Left hindlimb (tissue), 1 donor: ENCODE measurements at places on chromosomes 6 and 20.

DNA sequence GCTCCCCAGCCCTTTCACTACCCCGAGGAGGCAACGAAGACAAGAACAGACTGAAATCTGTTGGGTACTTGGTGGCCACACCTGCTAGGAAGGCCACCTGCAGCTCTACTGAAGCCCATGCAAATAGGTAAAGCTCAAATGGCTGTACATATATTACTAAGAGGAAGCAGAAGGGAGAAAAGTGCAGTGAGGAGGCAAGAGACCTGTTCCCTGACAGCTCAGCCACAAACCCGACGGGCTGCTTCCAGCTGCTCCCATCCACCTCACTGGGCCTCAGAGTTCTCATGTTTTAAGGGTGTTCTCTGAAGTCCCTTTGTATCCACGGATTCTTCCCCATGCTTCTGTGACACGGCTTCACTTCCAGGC lies 24.6 kb downstream of the TRAM2 start:
- DNase-seq = no peak

DNA sequence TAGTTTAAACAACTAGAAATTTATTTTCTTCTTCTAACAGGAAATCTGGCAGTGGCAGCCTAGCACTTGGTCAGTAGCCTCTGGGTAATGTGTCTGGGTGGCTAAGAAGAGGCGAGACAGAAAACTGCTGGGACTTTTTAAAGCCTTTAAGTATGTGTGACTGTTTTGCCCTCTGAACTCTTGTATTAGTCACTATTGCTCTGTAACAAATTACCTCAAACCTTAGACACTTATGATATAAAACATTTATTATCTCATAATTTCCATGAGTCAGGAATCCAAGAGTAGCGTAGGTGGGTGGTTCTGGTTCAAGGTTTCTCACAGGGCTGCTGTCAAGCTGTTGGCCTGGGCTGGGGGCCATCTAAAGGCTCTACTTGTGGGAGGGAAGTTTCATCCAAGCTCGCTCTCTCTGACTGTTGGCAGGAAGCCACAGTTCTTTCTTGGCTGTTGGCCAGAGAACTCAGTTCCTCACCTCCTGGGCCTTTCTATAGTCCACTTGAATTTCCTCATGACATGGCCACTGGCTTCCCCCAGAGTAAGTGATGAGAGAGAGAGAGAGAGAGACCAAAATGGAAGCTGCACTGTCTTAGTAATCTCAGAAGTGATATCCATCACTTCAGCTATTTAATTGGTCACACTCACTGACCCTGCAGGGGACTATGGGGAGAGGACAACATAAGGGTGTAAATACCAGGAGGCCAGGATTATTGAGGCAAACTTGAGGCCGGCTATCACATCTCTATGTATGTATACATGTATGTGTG lies 17.4 kb upstream of the TBC1D22B start:
- peak; percentile 91 for DNase-seq

- no peak for DNase-seq
Measured at GRCh38 chr6:150167479-150167873, 24.6 kb downstream of the PPP1R14C start.

GRCh38 chr6:160085713-160086505 lies 35.7 kb upstream of the SLC22A1 start:
- DNase-seq = no peak

GRCh38 chr6:143595251-143596036 lies 82.3 kb upstream of the PHACTR2 start:
- DNase-seq = no peak

- DNase-seq = no peak
Measured at GRCh38 chr20:19275038-19275629, 62.7 kb downstream of the SLC24A3 start.

DNA sequence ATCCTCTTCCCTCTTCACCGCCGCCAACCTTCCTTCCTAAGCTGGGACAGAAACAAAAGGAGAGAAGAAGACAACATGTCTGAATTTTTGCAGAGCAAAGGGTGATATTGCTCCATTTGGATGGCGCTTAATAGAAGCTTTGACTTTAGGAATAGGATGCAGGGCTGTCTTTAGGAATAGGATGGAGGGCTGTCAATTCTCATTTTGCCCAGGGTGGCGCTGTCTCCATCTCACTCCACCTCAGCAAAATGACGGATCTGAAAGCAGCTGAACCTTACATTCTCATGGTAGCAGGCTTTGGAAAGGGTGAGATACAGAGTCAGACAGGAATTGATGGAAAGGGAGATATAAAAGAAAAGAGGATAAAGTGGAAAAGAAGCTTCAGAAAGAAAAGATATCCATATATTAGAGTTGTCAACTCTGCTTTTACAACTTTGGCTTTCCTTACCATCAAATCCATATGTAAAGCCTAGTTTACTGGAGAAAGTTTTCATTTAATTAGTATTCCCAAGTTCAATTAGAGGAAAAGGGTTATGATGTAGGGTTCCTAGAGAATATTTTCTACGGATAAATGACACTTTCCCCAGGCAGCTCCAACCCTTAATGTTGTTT lies 2.4 kb downstream of the MTCL3 start:
- peak; percentile 39 for DNase-seq

- DNase-seq = no peak
Measured at GRCh38 chr20:52922436-52922835, 49.7 kb upstream of the TSHZ2 start.

DNA sequence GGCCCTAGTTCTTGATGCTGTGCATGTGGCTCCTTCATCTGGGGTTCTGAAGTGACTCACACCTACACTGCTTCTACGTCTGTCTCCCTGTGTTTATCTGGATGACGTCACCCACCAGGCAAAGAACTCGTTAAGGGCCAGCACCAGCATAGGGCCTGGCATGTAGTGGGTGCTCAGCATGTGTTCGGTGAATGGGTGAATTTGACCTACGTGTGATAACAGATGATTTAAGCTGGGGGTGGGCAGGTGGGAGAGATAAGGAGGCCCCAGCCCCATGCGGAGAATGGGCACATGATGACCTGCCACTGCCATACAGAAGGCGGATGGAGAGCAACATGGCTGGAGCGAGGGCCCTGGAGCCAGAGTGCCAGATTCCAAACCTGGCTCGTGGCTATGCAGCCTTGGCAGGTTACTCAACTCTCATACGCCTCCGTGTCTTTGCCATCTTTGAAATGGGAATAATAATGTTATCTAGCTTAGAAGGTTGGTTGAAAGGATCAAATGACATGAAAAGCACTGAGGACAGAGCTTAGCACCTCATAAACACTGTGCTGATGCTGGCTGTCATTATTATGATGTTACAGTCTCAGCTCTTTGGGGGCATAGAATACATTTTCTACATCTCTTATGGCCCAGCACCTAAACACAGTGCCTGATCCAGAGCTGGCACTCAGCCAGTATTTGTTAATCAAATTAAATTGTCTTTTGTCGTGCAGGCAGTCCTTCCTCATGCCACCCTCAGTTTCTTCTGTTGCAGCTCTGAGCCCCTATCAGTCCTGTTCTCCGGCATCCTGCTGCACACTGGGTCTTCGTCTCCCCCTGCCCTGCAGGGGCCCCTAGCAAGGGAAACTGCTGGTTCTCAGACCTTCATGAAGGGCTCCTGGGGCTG lies 39.6 kb downstream of the VEGFA start:
- no peak for DNase-seq

DNA sequence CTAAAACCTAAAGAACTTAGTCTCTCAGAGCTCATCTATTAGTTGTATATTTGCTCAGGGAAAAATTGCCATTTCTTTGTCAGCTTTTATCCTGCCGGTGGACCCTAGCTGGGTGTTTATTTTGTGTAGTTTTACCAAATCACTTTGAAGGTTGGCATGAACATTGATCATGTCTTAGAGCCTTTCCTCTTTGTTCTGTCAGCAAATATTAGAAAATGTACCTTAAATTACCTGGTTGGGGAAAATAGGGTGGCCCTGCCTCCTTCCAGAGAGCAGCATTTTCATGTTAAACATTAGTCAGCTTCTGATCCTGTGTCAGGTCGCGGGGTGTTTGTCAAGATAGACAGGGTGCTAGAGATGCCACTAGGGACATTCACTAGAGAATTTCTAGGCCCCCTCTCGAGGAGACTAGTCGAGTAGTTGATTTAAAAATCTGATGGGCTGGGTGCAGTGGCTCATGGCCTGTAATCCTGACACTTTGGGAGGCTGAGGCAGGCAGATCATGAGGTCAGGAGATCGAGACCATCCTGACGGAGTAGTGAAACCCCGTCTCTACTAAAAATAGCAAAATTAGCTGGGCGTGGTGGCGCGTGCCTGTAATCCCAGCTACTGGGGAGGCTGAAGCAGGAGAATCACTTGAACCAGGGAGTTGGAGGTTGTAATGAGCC lies 11.2 kb downstream of the RALY start:
- DNase-seq = no peak

GRCh38 chr6:48061265-48061990 lies 49.6 kb downstream of the PTCHD4 start:
- no peak for DNase-seq

GRCh38 chr20:57568088-57568896 lies 7.4 kb downstream of the PCK1 start:
- DNase-seq = no peak

GRCh38 chr20:37816003-37816402 lies 86.9 kb upstream of the VSTM2L start:
- no peak for DNase-seq

- DNase-seq = no peak
Measured at GRCh38 chr20:54115172-54115854, 44.9 kb upstream of the BCAS1 start.

DNA sequence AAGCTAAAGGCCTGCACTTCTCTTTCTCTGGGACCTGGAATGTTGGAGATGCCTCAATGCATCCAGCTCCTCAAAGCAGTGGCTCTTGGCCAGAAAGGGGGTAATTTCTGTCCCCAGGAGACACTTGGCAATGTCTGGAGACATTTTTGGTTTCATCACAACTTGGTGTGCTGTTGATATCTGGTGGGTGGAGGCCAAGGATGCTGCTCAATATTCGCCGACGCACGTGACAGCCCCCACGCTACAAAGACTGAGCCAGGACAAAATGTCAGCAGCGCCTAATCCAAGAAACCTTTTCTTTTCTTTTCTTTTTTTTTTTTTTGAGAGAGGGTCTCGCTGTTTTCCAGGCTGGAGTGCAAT lies 79.8 kb downstream of the SULF2 start:
- DNase-seq = no peak

- no peak for DNase-seq
Measured at GRCh38 chr20:18428490-18429173, 38.2 kb downstream of the DZANK1 start.

DNA sequence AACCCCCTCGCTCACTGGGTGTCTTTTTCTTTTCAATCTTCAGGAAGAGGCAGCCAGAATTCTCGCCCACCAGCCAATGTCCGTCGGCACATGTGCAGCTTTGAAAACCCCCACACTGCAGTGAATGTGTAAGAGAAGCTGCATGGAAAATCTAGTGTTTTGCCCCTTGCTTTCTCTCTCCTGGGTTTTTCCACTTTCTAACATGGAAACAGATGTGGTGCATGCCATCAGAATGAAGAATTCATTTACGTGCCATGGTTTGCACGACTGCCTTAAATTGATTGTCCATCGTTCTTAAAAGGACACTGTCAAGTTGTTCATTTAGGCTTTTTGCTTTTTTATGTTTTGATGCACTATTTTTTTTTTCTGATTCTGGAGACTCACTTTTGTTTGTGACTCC lies 117.1 kb upstream of the RAB32 start:
- DNase-seq = no peak

GRCh38 chr6:127190552-127190951 lies 72.1 kb downstream of the RSPO3 start:
- no peak for DNase-seq

DNA sequence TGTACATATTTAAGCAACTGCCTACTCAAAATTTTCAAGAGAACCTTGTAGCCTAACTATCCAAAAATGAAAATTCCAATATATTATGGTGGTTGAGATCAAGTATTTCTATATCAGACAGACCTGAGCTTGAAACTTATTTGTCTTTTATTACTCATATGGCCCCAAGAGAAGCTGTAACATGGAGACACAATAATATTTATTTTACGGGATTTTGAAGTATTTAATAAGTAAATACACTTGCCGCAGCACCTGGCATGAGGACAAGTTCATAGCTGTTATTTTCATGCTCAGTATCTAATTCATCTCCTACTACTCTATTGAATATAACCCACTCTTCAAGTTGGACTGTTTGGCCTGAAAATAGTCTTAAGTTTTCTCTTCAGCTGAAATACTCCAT lies 28.0 kb downstream of the PTPRK start:
- DNase-seq = no peak

GRCh38 chr20:10998476-10998875 lies 324.7 kb upstream of the JAG1 start:
- DNase-seq = no peak

DNA sequence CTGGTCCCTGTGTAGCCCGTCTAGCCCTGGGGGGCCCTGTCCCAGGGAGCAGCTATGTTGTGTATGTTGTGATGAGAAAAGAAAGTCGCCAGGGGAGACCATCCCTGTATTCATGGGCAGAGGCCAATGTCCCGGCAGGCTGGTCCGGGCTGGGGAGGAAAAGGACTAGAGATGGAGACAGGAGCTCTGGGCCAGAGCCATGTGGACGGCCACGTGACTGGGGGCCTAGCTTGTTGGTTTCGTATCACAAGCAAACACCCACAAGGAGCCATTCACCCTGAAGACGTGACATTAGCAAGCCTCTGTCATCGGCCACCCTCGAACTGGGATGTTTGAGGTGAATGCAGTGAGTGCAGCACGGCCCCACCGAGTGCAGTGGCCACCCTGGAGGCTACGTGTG lies 2.9 kb upstream of the HRH3 start:
- DNase-seq = no peak

- DNase-seq = no peak
Measured at GRCh38 chr20:35001596-35002362, 46.1 kb downstream of the MYH7B start.

DNA sequence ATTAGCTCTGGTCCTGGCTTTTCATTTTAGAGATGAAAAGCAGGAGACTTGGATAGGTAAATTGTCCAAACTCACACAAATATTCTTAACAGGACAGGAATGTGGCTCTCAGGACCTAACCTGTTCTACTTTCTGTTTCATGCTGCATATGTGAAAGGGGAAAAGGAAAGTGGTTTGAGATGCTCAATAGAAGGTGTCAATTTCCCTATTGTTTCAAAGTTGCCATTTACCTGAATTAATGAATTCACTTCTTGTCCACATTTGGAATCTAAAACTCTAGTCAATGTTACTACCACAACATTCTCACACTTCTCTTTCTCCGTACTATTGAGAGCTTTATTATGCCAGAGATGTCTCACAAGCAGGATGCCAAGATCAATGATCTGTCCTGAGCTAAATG lies 4.8 kb upstream of the EFHC1 start:
- no peak for DNase-seq

DNA sequence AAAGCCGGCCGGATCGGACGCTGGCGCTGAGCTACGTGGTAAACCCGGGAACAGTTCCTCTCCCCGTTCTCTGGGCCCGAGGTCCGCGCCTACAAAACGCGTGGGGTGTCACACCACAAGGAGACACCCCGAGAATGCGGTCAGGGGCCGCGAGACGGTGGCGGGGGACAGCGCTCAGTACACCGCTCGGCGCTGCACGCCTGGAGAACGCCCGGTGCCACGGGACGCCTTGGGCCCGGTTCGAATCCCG lies 670 bp downstream of the NCOA5 start:
- DNase-seq = no peak

DNA sequence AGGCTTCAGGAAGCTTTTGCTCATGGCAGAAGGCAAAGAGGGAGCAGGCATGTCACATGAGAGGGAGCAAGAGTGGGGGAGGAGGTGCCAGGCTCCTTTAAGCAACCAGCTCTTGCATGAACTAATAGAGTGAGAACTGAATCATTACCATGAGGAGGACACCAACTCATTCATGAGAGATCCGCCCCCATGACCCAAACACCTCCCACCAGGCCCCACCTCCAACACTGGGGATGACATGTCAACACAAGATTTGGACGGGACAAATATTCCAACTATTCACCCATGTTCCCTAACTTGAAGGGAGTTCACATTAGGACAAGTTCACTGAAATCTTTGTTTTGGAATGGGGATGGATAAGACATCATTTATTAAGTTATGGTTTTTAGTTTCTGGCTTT lies 155.2 kb upstream of the ESR1 start:
- no peak for DNase-seq
